ENCODE measurements at places on chromosomes 7 and 10. TPM values are rescaled to one million over a fixed set of nuclear protein-coding genes. Genes with fewer than 3 reads are reported as not detected.

The SLC25A40 gene
- total RNA-seq, result 7.5 TPM

The STK31 gene
- not detected for total RNA-seq

The CPEB3 gene
- total RNA-seq, result 0.51 TPM

The NKX2-3 gene
- not detected for total RNA-seq

The GHRHR gene
- total RNA-seq, result not detected

The HOXA5 gene
- not detected for total RNA-seq

The BET1 gene
- total RNA-seq, result 17.8 TPM
